ENCODE measurements at places on chromosomes 11 and 22.

DNA sequence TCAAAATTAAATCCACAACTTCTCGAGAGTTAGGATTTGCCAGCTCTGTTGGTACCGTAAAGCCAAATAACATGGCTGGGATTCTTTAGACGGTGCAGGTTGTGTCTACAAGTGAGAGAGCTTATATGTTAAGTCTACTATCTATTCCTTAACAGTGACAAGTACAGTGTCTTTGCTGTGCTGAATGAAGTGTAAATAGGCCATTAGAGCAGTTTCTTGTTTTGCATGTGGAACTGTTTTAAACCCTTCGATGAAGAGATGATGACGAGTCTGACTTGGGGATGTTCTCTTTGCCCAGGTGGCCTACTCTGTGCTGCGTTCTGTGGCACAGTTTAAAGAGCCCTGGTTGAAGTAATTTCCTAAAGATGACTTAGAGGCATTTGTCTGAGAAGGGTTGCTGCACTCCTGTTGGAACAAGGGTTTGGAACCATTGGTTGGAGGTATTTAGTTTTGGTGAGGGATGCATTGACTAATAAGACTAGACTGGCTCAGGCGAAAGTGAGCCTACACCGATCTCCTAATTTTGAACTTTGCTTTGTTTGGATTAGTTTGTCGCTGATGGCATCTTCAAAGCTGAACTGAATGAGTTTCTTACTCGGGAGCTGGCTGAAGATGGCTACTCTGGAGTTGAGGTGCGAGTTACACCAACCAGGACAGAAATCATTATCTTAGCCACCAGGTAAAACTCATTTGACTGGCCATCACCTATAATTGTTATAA is 988 bp downstream of the RPS3 start:
- no peak for DNase-seq

GRCh38 chr11:1193326-1194230 is 29.3 kb upstream of the MUC5B start:
- DNase-seq: no peak

- no peak for DNase-seq
Measured at GRCh38 chr11:68047437-68048290, 8.8 kb downstream of the TCIRG1 start.

DNA sequence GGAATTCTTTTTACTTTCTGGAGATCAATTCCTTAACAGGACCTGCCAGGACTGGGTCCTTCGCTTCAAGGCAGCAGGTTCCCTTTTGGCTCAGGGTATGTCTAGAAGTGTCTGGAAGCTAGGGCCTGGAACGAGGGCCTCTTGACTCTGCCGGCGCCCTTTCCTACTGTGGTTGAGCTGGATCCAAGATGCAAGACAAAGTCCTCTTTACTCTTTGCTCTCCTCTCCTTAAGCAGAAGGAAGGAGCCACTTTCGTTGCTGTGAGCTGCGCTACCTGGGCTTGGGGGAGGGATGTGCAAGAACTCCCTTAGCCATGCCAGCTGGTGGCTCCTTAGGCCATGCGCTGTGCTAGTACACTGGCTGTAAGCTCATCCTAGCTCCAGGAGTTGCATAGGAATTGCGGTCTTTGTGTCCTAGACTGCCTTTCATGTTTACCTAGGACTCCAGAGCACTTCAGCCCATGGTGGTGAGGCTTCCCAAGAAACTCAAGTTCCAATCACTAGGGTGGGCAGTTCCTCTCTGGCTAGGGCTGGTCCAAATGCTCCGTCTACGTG is 18.1 kb downstream of the GLB1L2 start:
- DNase-seq: no peak

DNA sequence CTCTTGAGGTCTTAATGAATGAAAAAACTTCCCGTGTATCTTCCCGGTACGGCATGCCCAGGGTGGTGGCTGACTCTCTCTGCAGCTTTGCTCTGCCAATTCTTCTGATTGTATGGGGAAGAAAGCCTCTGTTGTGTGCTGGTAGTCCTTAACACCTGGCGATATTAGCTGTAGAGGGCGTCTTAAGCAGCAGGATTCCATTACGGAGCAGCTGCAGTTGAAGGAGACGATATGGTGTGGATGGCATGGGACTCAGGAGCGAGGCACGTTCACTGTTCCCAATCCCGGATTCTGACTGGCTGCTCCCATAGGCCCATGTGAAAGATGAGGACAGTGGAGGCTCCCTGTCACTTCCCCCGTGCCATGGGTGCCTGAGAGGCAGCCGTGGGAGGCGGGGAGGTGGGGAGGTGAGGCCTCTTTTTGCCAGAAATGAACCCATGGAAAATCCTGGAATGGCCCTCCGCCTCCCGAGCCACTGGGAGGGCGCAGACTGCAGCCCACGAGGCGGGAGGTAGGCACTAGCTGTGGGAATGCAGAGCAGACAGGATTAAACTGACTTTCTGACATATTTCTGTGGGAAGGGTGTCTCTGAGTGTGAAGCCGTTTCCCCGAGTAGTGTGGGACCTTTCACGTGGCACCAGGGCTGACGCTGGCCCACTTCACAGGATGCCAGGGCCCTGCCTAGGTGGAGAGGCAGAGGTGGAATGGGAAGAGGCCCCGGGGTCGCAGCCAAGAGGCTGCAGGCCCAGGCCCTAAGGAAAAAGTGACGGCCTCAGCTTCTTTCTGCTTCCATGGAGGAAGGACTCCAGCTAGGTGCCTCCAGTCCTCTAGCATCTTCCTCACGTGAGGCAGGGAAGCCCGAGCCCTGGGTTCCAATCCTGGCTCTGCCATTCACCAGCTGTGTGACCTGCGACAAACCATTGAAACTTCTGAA is 121.4 kb upstream of the CD82 start:
- DNase-seq: no peak

DNA sequence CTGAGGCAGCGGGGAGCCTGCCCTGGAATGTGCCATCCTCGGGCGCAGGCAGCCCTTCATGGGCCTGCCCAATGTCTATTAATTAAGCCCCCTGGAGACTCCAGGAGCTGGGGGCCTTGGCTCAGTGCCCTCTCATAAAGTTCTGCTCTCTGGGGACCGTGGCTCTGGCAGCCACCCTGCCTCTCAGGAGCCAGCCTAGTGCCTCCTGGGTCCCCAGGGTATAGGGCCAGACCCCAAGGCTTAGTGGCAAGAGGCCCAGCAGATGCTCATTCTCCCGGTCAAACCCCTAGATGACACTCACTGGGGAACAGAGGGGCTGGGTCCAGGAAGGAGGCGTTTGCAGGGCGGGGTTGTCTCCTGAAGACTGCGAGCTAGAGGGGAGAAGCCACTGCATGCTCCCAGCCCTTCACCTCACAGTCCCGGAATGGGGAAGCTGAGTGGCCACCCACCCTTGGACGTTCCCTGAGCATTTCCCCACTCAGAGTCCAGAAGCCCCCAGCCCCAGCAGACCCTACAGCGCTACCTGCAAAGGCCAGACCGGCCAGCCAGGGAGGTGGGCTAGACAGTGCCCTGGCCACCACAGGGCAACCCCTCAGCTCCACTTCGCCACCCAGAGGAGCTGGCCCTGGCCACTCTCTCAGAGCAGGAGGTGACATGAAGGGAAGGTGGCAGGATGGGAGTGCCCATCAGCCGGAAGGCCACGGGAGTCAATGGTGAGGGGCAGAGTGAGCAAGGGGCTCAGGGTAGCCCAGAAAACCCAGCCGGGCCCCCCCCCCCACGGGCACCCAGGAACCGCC is 83.0 kb downstream of the CDKN1C start:
- DNase-seq: no peak

GRCh38 chr11:120205596-120206161 is 5.2 kb upstream of the OAF start:
- no peak for DNase-seq

- DNase-seq: no peak
Measured at GRCh38 chr11:79236541-79236971, 204.3 kb downstream of the TENM4 start.

GRCh38 chr11:93249459-93250220 is 51.8 kb upstream of the SLC36A4 start:
- no peak for DNase-seq

DNA sequence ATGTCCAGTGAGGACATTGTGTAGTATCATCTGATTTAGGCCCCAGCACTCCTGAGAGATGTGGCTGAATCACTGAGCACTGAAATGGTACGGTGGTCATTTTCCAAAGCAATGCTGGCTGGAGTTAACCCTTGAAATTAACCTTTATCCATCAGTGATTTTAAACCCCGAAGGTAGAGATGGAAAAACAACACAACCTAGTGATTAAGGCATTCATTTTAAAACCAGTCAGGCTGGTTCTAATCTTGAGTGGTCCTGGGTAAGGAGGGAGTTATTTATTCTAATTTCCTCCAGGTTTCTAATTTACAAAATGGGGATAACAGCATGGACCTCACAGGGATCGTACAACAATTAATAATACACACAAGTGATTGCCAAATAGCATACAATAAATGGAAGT is 6.6 kb upstream of the CSNK2A3 start:
- no peak for DNase-seq

GRCh38 chr11:83695046-83695445 is 408.9 kb upstream of the CCDC90B start:
- no peak for DNase-seq
